EH (cell line): ENCODE measurements at places on chromosomes 13 and 19.

DNA sequence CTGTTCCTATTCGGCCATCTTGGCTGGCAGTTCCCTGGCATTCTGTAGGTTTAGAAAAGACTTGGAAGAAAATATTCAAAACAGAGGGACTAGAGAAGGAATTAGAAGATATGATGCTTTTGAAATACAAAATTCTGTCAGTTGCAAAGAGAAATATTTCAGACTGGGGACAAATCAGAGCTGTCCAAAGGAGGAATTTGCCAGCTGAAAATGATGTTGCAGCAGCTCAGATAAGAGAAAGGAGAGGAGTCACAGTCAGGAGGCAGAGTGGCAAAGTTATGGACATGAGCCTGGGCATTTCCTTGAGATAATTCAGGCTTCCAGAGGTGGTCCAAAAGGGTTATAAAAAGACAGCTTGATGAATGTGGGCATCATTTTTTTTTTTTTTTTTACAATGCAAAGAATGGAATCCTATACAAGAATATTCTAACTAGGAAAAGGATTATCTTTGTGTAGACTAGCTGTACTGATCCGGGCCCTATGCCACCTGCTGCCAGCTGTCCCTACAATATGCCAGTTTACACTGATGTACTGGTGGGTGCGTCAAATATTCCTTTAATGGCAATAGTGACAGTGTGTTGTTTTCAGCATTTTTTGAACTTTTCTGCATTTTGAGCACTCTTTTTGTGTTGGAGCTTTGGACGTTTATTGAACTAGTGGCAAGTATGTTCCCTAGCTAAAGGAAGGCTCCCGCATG, 31.8 kb upstream of the CBY2 start:
- DNase-seq = no peak

GRCh38 chr19:7926021-7926726, at the start of gene CTXN1:
Gene CTXN1, minus strand, starts transcription at chr19:7926135. Its CDS starts 597 bp downstream, at chr19:7925538.
- DNase-seq = peak; percentile 67

DNA sequence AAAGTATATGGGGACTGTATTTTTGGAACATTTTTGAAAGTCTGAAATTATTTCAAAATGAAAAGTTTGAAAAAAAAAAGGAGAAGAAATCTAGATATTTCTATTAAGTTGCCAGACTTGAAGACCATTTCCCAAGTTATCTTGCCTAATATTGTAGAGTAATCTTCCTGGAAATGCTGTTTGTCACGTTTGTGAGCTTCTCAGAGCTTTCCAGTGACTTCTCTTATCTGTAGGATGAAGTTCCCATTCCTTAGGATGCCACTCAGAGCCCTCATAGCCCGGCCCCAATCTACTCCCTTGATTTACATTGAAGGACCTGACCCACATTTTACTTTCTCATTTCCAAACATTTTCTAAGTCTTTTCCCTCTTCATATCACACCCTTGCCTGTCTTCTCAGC, 23.6 kb downstream of the CEACAM8 start:
- no peak for DNase-seq

GRCh38 chr13:79860791-79861190, 379.8 kb downstream of the NDFIP2 start:
- DNase-seq = no peak

- peak; percentile 79 for DNase-seq
Observed at GRCh38 chr13:29847501-29847983, 2.9 kb downstream of the UBL3 start.

- no peak for DNase-seq
Observed at GRCh38 chr19:15313649-15314279, 18.6 kb downstream of the BRD4 start.

DNA sequence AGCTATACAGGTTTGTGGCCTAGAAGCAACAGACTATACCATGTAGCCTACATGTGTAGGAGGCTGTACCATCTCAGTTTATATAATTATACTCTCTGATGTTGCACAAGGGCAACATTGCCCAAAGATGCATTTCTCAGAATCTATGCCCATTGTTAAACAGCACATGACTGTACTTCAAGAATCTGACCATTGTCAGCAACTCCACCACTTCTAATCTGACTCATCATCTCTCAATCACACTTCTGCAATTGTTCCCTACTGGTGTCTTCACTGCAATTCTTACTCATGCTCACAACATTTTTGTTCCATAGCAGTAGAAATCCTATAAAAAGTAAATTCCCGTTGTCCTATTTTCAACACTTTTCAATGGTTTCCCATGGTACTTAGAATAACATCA, 63.9 kb upstream of the ATXN8OS start:
- DNase-seq = no peak

DNA sequence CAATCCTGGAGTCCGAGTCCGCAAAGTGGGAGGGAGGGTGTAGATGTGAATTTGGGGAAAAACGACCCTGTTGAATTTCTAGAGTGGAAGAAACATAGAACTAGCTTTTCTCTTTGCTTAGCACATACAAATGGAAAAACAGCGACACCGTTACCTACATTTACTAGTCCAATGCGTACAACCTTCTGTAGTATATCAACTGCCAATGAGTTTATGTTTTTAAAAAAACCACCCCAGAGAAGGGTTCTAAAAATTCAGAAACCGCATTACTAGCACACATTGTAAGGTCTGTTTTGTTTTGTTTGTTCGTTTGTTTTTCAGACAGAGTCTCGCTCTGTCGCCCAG, 332 bp upstream of the SUPT20H start:
- no peak for DNase-seq

GRCh38 chr19:38250821-38251563, 5.2 kb downstream of the PPP1R14A start:
- peak; percentile 47 for DNase-seq

GRCh38 chr19:48760504-48761205, 5.3 kb downstream of the FGF21 start:
- DNase-seq = no peak

- DNase-seq = no peak
Observed at GRCh38 chr19:16366433-16367260, 42.0 kb downstream of the KLF2 start.

DNA sequence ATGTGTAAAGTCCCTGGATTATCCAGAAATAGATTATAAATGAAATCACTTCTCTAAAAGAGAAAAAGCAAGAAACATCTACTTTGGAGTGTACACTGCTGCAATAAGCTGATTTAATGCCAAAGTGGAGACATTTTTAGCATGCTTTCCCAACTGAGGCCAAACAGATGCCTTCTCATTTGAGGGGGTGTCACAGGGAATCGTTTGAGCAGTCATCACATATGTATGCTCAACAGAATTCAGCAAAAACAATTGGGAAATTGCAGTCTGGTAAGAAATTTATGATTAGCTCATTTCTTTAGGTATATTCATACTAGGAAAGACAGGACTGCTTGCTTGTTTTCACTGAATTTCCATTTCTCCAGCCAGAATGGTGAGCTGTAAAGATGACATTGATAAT, 27.3 kb upstream of the TPP2 start:
- DNase-seq = peak; percentile 64

DNA sequence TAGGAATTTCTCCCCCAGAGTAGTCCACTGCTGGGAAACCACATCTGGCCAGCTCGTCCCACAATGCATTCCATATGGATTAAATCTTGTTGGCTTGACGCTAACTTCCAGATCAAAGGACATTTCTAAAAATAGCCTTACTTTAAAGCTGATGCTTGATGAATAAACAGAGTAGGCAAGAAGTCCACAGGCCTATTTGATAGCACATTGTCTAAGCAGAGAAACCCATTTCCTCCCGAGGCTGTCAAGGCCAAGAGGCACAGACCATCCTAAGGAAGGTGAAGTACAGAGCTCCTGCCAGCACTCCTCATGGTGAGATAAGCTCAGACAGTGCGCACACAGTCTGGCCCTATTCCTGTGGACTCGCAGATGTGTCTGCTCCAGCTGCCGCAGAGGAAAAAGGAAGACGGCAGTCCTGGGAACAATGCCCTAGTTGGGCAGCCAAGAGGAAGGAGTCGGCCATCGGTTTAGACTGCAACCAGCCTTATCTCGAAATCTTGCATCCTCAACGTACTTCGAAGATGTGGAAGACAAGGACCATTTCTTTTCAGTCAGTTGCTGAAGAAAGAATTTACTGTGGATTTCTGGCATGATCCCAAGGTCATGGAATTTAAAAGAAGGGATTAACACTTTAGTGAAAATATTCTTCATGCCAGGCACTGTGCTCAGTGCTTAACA, 156.8 kb downstream of the RGCC start:
- peak; percentile 91 for DNase-seq

GRCh38 chr13:99299920-99300341, 7.3 kb downstream of the GPR183 start:
- DNase-seq = no peak

DNA sequence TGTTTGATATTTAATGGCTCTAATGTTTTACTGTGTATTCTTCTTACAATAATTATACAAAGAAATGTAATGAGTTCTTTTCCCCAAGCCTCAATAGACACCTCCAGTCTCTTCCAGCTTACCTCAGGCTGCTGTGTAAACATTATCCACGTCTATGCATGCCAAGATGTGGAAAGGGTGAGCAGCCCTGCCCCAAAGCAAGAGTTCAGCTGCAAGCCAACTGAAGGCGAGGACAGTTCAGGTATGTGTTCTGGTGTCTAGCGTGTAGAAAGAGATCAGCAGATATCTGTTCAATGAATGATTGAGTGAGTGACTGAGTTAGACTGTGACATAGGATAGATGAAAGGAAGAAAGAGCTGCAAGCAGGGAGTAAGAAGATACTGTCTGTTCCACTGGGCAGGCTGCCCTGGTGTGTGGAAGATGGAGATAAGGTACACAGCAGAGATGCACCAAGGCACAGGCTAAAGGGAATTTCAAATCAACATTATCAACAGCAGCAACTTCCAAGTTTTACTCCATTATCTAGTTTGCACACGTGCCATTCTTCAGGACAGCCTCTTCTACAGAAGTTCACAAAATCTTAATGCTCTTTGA, 66.0 kb downstream of the LATS2 start:
- no peak for DNase-seq
